Stimulated activated naive B cell treated with anti-CD40 and anti-IgM and Interleukin-4, amounts not matched to agents 10 μg/mL and 1 μg/mL and 100 μg/mL, for 72 hours (primary cell): ENCODE measurements at places on chromosomes 6 and 20.

- peak; percentile 3 for DNase-seq
Measured at GRCh38 chr6:4727671-4728435, 48.4 kb upstream of the CDYL start.

- no peak for DNase-seq
Measured at GRCh38 chr6:30157581-30157980, 3.4 kb downstream of the TRIM10 start.

DNA sequence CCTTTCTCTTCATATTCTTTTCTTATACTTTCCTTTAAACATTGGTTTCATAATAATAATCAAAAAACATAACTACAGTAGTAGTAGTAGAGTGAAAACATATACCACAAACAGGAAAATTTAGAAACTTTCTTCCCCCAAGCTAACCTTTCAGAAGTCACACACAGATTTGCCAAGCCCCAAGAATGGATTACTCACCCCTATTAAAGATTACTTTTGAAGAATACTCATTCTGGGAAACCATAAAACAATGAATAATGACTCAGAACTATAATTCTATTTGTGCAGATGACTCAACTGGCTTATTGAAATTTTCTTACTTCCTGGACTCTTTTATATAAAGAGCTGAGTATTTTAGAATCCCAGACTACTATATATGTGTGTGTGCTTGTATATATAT is 119.4 kb upstream of the GJE1 start:
- no peak for DNase-seq

- DNase-seq: no peak
Measured at GRCh38 chr6:45455408-45455807, 77.7 kb upstream of the SUPT3H start.

- DNase-seq: no peak
Measured at GRCh38 chr20:43015566-43015965, 174.1 kb downstream of the PTPRT start.

GRCh38 chr6:36269834-36270705 is at the start of gene PNPLA1:
TSS of gene PNPLA1 (plus strand) at chr6:36270060. CDS start at chr6:36270460, 400 bp downstream.
- no peak for DNase-seq

- no peak for DNase-seq
Measured at GRCh38 chr20:12061466-12061865, 143.8 kb downstream of the BTBD3 start.

DNA sequence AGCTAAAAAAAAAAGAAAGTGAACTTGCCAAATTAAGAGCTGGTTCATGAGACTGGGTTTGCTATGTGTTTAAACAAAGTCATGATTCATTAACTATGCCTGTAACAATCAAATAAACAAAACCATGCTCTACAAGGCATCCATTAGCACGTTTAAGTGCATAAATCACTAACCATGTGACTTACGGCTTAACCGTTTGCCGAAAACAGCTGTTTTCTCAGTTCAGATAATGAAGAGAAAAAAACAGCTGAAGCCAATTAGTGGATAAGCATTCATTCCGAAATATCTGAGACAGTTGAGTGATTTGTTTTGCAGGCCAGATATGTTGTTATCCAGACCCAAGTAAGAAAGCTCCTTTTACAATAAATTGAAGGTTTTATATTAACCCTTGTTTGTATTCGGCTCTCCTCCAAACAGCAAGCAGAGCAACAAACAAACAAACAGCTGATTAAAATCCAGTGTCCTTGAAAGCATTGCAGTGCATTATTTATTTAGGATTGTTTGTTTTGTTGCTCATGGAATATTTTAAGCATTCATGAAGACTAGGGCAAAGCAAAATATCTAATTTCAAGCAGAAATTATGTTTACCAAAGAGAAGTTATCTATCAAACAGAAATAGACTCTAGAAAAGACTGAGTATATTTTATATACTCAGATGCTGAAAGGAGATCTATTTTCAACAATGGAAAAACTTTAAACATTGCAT is 343.5 kb downstream of the RFPL4B start:
- DNase-seq: no peak

- DNase-seq: peak; percentile 47
Measured at GRCh38 chr6:29792123-29793035, 35.2 kb upstream of the HLA-G start.

- DNase-seq: no peak
Measured at GRCh38 chr6:12635813-12636212, 80.8 kb upstream of the PHACTR1 start.

DNA sequence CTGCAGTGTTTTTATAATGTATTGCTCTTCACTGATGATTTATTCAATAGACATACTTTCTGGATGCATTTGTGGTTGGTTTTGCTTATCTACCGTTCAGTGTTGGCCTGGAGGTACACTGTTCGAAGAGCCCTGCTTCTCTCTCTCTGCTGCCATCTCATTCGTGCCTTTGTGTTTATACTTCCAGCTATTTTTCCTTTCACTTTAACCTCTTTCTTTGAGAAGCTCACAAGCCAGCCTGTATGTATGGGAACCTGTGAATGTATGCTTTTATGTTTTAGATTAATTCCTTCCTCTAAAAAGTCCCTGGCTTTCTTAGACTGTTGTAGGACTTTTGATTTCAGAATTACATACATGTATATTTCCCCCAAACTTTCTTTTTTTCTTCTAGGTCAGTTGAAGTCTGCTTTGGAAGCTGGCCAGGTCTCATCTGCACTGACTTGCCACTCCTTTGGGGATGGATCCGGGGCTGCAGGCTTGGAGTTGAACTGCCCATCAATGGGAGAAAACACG is 83.0 kb downstream of the SCAND1 start:
- DNase-seq: no peak

DNA sequence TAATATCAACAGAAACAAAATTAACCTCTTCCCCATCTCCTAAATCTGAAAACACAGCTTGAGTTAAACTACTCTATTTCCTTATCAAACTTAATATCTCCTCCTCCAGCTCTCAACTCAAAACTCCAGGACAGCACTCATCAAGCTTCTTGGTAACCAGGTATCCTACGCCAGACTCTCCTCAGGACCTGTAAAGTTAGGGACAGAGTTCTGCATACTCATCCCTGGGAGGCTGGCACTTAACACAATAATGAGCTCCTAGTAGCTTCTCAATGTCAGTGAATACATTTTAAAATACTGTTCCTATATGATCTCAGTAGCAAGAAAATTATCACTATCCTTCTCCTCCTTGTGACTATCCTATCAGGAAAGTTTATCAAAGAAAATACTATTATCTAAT is 240.3 kb downstream of the PTPRK start:
- no peak for DNase-seq

- DNase-seq: peak; percentile 92
Measured at GRCh38 chr6:33029328-33030184, 20.2 kb upstream of the HLA-DOA start.

DNA sequence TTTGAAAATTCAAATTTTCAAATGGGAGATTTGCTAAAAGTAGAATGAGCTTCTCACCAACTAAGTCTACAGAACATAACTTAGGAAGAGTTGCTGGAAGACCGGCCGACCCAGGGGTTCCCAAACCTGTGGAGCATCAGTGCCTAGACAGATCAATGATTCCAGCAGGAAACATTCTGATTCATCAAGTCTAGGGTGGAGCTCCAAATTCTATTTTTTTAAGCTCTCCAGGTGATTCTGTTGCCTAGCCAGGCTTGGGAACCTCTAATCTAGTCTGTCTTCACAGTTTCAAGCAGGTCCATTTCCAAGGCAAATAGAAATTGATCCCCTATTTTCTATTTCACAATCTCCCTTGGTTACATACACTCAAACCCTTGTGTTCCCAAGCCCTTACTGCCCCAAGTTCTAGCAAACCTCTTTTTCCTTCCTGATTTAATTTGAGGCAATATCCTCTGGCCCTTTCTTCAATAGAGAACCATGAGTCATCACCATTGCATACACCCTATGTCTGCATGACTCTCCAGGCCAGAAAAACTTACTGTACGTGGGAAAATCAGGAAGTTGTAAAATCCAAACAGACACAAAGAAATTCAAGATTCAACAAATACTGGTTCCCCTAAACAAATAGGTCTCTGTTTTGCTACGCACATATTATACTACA is 8.9 kb downstream of the ATXN1 start:
- no peak for DNase-seq

- peak; percentile 14 for DNase-seq
Measured at GRCh38 chr20:64161356-64162238, 2.7 kb upstream of the MYT1 start.

- DNase-seq: no peak
Measured at GRCh38 chr6:100488244-100488643, 23.5 kb upstream of the SIM1 start.

GRCh38 chr6:147689398-147689797 is 180.9 kb downstream of the SAMD5 start:
- no peak for DNase-seq

GRCh38 chr20:53621482-53622246 is 28.0 kb upstream of the ZNF217 start:
- DNase-seq: no peak

- no peak for DNase-seq
Measured at GRCh38 chr20:36167902-36168503, 13.5 kb downstream of the EPB41L1 start.

- no peak for DNase-seq
Measured at GRCh38 chr6:125339653-125340052, 37.9 kb upstream of the HDDC2 start.

DNA sequence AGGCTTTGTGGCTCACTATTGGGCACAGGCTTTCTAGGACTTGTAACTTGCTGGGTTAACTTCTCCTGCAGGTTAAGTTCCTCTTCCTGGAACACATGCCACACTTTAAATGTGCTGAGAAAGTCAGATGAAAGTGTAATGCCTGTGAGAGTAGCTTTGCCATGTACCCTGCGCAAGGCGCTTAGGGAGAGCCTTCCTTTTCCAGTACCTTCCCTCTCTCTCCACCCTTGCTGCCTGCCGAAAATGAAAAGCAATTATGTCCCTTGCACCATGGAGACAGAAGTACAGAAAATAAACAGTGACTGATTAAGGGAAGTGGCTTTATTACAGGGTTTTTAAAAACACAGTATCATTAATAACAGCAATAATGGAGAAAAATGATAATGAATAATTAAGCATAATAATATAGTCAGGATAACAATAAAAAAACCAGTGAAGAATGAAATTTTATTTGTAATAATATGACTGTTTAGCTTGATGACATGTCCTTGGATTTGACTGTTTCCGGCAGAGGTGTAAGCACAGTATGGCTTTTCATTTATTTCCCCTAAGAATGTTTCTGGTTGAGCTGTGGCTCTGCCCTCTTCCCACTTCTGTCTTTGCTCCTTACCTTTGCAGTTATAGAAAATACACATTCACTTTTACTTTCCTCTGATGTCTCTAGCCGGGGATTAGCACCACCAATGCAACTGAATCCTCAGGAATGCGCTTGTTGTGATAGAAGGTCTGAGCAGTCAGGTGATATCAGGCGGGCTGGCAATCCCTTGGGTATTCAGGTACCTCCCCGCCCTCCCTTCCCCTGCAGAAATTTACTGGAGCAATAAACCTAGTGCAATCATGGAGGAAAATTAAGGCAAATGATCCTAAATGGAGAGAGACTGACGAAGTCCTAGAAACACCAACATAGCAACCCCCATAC is 472.3 kb upstream of the CITED2 start:
- DNase-seq: no peak

DNA sequence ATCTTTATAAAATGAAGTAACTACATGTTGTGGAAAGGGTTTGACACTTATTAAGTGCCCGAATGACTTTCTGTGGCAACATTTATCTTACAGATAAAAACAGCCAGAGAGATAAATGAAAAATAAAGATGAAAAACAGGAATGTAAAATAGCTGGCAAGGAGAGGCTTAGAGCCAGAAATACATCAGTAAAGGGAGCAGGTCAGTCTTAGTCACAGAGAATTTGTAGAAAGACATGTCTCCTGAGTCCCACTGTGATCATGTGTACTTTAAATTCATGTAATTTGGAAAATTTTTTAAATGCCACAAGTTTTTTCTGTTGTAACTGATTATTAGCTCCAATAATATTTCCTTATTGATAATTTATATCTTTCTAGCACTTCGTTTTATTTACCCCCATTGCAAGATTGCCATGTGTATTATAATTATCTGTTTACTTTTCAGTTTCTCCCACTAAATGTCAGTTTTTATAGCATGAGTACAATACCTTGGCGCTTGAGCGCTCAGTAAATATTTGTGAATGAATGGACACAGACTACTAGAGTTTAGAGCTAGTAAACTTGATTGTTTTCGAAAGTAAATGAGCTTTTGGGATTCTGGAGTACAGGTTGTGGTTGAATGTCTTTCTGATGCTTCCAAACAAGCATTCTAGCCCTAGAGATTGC is 15.2 kb downstream of the TAB2 start:
- no peak for DNase-seq

DNA sequence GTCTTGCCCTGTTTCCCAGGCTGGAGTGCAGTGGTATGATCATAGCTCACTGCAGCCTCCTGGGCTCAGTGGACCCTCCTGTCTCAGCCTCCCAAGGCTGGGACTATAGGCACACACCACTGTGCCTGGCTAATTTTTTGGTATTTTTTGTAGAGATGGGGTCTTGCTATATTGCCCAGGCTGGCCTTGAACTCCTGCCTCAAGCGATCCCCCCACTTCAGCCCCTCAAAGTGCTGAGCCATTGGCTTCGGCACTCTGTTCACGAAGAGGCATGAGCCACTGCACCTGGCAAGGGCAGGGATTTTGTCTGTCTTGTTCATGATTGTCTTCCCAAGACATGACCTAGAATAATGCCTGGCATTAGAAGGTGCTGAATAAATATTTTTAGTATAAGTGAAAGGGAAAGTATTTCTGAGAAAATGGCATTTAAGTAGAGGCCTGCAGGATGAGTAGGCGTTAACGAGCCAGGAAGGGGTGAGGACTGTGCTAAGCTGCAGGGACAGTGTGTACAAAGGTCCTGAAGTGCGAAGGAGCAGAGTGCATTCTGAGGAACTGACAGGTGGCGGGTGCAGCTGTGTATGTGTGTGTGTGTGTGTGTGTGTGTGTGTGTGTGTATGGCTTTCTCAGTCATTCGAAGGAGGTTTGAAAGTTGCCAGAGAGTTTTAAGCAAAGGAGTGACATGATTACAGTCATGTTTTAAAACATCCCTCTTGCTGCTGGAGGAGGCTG is 43.0 kb downstream of the VEGFA start:
- DNase-seq: peak; percentile 36

- no peak for DNase-seq
Measured at GRCh38 chr20:63497138-63497945, 1.5 kb downstream of the EEF1A2 start.

GRCh38 chr6:6826095-6826901 is 237.8 kb downstream of the LY86 start:
- peak; percentile 68 for DNase-seq

- no peak for DNase-seq
Measured at GRCh38 chr6:10382728-10383330, 32.0 kb downstream of the TFAP2A start.

- DNase-seq: peak; percentile 4
Measured at GRCh38 chr6:35804996-35805736, at the start of gene LHFPL5. TSS of gene LHFPL5 (plus strand) at chr6:35805352. CDS start at chr6:35805671, 319 bp downstream.

GRCh38 chr6:13120483-13121482 is 207.6 kb downstream of the TBC1D7 start:
- no peak for DNase-seq

GRCh38 chr6:14744212-14744556 is 501.7 kb upstream of the JARID2 start:
- no peak for DNase-seq
